Brain microvascular endothelial cell (primary cell): ENCODE measurements at places on chromosomes 3 and 15.

GRCh38 chr3:110165370-110165743, 828.0 kb upstream of the DPPA4 start:
- DNase-seq: no peak

- peak; percentile 80 for DNase-seq
These were observed 4.4 kb downstream of the TERC start for GRCh38 chr3:169760479-169760878.

DNA sequence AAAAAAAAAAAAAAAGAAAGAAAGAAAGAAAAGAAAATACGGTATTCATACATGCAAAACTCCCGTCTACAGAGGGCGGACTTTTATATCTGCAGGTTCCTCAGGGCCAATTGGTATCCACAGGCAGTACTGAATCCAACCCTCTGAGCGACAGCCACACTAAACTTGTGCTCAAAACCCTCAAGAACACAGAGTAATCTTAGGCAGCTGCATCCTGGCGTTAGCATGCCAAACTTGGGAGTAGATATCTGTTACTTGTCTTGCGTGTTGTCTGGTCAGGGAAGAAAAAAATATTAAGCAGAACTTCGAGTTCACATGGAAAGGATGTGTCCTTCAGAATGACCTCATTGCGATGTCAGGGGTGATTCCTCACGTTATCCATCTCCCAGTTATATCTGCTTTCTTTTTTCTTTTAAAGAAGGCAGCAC, 12.8 kb downstream of the SNAP23 start:
- no peak for DNase-seq

DNA sequence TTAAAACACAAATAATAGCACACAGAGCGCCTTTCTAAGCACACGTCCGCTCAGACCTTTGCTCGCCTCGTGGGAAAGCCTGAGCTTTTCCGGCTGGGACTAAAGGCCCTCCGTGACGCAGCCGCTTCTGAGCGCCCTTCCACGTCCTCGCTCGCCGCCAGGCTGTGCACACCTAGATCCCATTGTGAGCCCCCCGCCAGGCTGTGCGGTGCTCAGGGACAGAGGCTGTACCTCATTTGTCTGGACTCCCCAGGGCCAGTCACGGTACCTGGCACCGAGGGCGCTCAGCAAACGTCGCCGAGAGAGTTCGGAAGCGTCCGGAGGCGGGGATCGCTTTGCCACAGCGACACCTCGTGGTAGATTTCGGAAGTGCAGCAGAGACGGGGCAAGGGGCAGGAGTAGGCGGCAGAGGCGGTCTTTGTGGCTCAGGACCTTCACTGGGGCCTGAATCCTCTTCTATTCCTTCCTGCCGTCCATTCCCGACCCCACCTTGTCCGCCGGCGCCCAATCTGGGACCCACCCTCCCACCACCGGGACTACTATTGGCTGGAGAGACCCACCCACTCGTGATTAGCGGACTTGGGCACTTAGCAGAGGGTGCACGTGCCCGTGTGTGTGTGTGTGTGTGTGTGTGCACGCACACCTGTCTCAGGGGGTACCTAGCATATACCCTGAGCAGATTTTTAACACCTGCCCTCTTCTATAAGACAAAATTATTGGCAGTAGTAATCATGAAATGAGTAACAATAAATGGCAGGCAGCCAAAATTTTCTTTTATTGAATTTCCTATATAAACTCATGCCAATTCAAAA, 65.6 kb downstream of the RHCG start:
- DNase-seq: peak; percentile 64

DNA sequence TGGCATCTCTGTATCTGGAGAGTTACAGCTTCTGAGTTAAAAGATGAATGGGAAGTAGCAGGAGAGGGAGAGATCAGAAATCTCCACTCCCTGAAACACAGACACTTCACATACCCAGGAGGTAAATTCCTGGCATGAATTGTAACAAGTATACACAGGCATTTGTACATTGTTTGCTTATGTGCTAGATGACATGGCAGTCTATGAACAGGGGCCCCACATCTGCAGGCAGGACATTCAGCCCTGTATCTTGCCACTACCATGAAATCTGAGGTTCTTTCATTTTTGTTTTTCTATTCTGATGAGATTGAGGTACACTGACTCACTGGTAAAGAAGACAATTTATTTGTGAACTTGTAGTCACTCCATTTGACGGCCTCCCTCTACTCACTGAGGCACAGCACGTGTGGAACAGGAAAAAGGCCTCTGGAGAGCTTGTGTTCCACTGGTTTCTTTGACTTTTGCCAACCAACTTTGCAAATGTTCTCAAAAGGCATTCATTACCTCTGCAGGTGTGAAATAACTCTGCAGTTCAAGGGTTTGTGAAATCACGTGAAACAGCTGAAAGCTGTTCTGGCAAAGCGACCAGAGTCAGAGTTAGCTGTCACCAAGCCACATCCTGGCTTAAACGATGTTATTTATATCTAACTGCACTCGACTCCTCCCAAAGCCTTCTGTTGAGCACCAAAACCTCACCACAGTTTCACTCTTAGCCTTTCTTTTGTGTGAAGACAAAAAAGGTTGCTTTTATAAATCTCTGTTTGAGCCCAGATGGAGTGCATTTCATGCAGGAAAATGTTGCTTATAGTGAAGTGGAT, 401.3 kb upstream of the CFAP20DC start:
- DNase-seq: no peak

DNA sequence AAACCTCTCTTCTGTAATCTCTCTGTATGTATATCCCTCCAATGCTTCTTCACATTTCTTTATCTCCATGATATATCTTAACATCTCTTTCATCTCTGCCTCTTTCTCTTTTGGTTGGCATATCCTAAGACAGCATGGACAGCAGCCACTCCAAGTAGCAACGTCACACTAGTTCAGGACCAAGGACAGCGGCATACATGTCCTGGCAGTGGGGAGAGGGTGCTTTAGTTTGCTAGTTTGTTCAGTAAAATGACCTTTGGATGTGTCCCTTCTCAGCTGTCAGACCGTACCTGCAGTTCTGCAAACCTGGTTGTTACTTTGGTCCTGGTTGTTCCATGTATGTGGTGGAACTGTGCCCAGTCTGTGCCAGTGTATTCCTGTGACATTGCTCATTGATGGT, 225.6 kb upstream of the ROPN1 start:
- DNase-seq: peak; percentile 71

- no peak for DNase-seq
These were observed 55.6 kb downstream of the LYSMD4 start for GRCh38 chr15:99677540-99678134.

DNA sequence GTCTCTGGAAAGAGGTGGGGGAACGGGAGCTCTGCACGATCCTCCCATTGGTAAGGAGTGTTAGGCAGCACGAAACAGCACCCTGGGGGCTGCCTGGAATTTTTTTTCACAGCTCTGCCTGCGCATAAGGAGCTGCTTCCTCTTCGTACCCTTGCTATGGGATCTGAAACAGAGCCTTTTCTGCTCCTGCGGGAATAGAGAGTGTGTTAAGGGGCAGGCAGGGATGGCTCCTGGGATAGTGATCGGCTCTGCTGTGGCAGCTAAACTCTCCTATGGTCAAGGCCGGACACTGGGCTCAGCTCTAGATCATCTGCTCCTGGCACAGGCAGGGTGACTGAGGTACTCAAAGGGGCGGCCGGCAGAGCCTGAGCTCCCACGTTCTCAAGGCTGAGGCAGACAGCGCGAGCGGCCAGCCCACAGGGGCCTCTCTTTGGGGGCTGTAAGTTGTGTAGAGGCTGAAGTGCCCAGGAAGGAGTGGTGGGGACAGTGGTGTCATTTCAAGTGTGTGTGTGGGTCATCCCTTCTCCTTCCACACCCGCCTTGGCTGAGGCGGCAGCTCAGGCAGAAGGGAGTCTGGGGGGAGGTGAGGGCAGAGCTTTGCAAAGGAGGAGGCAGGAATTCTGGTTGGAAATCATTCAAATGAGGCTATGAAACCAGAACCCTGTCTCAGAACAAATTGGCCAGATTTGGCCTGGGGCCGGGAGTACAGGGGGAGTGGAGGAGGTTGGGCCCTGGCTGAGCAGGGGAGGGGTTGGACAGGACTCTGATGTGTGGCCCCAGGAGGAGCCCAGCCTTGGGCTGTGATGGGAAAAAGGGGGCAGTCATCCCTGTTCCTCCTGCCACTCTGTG, 31.0 kb downstream of the EPHB3 start:
- DNase-seq: no peak

- DNase-seq: peak; percentile 82
These were observed 116.2 kb downstream of the MFSD1 start for GRCh38 chr3:158918008-158918407.

DNA sequence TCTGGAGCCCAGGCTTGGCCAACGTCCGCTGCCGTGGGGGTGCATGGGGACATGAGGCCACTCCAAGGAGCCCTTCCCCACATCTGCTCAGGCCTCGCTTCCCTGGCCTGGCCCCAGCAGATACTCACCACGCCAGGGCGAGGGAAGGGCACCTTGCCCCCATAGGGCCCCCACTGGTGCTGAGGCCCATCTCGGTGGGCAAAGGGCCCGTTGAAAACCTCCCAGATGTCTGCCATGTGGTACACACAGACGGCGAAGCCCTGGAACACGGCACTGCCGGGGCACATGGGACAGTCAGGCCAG, 4.7 kb downstream of the SEMA3G start:
- DNase-seq: no peak

- no peak for DNase-seq
These were observed 40.0 kb upstream of the ATP10A start for GRCh38 chr15:25903024-25903581.

GRCh38 chr15:95363646-95364045, 966.9 kb upstream of the NR2F2 start:
- DNase-seq: no peak

GRCh38 chr15:97597801-97598200, 362.7 kb upstream of the ARRDC4 start:
- DNase-seq: no peak

DNA sequence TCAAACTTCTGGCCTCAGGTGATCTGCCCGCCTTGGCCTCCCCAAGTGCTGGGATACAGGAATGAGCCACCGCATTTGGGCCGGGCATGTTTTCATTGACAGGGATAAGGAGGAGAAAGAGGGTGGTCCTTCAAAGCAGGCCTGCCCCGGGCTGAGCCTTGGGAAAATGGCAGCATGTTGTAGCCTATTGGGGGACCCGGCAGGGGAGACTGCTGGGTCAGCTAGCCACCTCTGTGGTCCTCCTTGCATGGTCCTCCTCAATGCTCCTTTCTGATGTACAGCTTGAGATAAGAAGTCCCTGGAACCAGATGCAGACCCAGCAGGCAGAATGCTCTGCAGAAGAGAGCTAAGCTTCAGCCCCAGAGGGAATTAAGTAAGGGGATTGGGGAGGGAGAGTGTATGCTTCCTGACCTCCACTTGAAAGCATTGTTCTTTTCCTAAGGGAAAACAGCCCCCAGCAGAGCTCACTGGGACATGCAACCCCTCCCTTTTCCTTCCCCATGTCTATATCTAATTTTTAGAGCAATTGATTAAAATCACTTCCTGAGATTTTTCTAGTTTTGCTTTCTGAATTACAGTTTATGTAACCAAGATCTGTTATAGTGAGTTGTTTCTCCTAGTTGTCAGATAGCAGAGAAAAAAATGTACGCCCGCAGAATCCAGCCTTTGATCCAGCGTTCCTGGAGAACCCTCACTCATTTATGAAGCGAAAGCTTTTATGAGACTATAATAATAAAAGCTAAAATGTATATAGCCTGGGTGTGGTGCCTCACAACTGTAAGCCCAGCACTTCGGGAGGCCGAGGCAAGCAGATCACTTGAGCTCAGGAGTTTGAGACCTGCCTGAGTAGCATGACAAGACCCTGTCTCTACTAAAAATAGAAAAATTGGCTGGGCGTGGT, 48.7 kb upstream of the VILL start:
- DNase-seq: no peak

DNA sequence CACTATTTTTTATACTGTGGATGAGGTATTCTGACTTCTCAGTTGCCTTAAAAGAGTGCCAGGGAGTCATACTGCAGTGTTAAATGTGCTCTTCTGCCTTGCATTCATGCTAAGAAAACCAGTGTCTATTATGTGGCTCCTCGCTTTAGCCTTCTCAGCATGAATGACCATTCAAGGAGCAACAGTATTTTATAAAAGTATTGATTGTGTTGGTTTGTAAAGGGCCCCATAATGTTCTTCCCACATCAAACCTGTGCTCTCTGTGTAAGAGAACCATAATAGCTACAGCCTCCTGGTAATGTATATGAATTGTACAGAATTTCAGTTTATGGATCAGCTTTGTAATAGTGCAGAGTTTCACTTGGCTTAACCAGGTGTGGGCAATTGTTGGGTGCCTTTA, 316.4 kb downstream of the CNTN4 start:
- DNase-seq: no peak

DNA sequence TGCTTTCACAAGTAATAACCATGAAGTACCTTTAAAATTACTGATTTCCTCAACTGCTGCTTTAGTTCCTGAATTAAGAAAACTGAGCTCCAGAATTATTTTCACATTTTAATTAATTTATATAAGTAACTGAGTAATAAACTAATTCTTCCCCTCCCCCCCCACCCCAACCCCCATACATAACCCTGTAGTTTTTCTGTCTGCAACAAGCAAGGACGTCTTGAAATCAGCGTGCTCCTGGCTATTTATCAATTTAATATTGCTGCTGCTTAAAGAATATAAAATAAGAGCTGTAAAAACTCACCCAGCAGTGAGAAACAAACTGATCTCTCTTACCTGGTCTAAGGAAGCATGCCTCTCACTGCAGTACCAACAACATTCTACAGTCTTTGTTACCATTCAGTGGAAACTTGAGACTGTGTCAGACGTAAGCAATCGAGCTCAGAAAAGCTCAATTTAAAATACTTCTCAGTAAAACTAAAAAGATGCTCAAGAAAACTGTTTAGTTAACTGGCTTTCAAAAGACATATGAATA, 121.0 kb downstream of the TFDP2 start:
- peak; percentile 85 for DNase-seq

- DNase-seq: no peak
These were observed 24.0 kb upstream of the MYO1E start for GRCh38 chr15:59396679-59397078.

DNA sequence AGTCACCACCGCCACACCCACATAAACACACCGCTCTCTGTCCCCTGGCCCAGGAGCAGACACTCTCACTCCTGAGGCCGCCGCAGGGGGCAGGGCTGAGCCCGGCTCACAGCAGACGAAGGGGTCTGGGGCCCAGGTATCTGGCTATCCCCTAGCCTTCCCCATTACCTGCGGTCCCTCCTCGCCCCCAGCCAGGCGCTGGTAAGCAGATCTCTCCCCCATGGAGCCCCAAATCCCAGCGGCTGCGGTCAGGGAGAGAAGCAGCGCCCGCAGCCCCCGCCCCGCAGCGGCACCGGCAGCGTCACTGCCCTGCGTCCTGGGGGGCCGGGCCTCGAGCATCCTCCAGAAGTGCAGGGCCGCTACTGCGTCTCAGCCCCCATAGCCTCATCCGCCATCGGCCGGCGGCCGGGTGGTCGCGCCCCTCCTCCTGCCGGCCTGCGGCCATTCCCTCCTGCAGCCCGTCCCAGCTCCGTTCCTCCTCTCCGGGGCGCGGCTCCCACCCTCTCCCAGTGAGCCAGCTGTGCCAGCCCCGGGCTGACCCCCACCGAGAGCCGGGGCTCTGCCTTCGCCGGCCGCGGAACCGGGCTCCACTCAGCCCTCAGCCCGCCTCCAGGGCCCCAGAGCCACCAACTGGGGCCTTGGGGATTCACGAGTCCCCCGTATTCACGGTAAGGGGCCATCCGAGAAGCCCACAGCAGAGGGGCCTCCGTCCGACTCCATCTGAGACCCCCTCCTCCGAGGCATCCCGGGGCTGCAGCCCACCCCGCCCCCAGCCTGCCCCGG, 13.1 kb downstream of the TNK2 start:
- no peak for DNase-seq

GRCh38 chr3:17050071-17050470, 165.3 kb downstream of the PLCL2 start:
- DNase-seq: no peak
